ENCODE measurements at places on chromosomes 1 and 21.

- DNase-seq: no peak
Measured at GRCh38 chr1:20477348-20478056, 8.5 kb downstream of the CAMK2N1 start.

- DNase-seq: no peak
Measured at GRCh38 chr1:155812878-155813277, 44.1 kb downstream of the GON4L start.

- DNase-seq: no peak
Measured at GRCh38 chr1:202264300-202264699, 70.7 kb downstream of the LGR6 start.

- DNase-seq: no peak
Measured at GRCh38 chr1:116481934-116482333, 88.9 kb downstream of the CD58 start.

DNA sequence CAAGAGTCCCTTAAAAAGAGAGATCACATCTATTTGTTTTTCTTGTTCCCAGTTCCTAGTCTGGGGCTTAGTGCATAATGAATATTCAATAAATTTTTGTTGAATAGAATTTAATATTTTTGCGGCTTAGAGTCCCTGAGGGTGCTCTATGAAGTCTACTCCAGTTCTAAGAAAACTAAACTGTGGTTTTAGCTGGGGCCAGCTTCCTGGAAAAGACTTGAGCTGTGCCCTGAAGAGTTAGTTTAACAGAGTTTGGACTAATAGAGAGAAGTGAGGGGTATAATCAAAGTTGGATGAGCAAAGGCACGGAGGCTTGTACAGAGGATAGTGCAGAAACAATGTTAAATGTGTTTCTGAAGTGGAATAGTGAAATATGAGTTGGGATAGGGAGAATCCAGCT is 168.9 kb downstream of the FASLG start:
- no peak for DNase-seq

Data from HTR-8/SVneo (cell line).